ENCODE measurements at places on chromosomes 5 and 9.

GRCh38 chr9:18208166-18209059 lies 265.5 kb upstream of the ADAMTSL1 start:
- DNase-seq, result no peak

GRCh38 chr5:159913501-159913900 lies 2.8 kb upstream of the ADRA1B start:
- DNase-seq, result no peak

DNA sequence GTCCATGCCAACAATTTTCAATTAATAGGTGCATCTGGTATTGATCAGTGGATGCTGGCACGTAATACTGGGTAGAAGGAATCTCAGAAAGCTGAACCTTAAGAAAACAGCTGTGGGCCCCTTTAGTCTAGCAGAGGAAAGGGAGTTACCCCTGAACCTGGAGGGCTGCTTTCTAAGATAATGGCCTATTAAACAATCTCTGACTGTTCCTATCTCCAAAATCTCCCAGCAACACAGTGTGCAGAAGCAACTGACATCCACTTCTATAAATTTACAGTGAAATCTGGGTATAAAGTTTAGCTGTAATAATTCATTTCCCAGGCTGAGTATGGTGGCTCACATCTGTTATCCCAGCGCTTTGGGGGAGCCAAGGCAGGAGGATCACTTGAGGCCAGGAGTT lies 198.8 kb downstream of the MAPKAP1 start:
- DNase-seq, result no peak

- peak; percentile 78 for DNase-seq
These were observed 17.1 kb downstream of the KCTD16 start for GRCh38 chr5:144187699-144188294.
